ENCODE measurements at places on chromosomes 3 and 15.

- DNase-seq: no peak
These were observed 823.0 kb downstream of the CADM2 start for GRCh38 chr3:85781806-85782205.

DNA sequence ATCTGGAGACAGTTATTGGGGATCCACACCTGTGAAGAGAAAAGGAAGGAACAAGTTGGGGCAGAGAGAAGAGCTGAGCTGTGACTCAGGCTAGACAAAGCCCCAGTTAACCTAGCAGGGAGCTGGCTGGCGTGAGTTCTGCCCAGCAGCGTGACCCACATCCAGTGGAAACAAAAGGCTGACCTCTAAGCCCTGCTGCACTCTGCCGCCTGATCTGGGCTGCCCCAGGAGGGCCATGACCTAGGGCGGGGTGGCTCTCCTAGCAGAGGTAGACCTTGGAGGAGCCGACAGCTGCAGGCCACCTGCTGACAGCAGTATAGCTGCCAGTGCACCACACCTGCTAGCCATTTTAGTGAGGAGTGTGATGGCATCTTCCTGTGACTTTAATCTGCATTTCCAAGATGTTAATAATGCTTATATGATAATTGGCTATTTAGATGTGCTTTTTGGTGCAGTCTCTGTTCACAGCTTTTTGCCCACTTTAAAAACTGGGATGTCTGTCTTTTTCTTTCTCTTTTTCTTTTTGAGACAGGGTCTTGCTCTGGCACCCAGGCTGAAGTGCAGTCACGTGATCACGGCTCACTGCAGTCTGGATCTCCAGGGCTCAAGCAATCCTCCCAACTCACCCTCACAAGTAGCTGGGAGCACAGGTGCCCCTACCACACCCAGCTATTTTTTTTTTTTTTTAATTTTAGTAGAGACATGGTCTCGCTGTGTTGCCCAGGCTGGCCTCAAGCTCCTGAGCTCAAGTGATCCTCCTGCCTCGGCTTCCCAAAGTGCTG, 78.1 kb downstream of the LSM3 start:
- no peak for DNase-seq

DNA sequence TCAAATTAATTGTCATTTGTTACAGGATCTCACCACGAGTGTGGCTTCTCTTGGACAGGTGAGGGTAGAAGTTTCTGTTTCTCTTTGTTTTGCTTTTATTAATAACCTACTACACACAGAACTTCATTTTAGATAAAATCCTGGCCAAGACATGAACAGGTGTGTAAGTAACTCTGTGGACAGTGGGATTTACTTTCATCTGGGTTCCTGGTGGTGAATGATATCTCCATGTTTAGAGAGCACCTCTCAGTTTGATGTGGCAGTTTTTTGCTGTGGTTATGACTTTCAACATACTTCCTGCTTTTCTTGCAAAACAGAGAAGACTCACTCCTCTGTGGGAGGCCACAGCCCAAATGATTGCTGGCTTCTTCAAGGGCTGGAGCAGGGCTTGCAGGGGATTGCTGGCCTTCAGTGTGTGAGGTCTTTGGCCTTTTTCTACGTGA, 71.1 kb upstream of the XCR1 start:
- no peak for DNase-seq

GRCh38 chr3:173584838-173585831, 187.6 kb downstream of the NLGN1 start:
- no peak for DNase-seq

Data from activated naive CD4-positive, alpha-beta T cell (primary cell).